ENCODE measurements at places on chromosomes 12 and 14. TPM values are rescaled to one million over a fixed set of nuclear protein-coding genes. Genes with fewer than 3 reads are reported as not detected.

Gene AQP6
- not detected for total RNA-seq

Gene TMEM229B
- 1.3 TPM for total RNA-seq

DNA sequence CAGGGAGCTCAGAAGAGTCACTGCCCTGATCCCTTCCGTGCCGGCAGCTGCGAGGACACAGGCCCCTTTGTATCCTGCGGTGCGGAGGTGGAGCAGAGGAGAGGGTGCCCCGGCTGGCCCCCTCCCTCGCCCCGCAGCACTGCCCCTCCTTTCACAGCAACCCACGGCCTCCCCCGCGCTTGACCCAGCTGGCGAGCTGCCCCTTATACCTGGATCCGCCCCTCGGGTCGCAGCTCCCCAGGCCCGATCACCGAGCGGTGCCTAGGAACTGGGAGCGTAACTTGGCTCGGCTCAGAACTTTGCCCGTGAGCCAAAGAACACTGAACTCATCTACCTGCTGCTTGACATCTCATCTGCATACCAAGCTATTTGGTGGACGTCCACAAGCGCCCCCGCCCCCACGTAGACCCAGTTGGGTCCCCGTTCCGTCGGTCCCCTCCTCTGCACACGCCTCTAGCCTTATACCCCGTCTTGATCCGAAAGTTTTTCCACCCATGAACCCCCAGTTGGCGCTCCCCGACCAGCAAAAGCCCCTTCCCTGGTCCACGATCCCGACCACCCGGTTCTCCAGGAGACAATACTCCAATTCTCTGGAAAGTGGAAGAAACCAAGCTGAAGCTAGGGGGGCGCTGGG, 697 bp upstream of the DNAJC14 start:
- DNase-seq: no peak
- H3K27me3 ChIP-seq: no peaks in the 10 kb centered on the region
- peak overlapping the region; percentile 84 for H3K27ac ChIP-seq
- peaks cover 21% of the 10 kb centered on the region for H3K4me1 ChIP-seq
- peaks cover 2% of the 10 kb centered on the region for H3K36me3 ChIP-seq
- peak overlapping the region; percentile 92 for H3K4me3 ChIP-seq

DNA sequence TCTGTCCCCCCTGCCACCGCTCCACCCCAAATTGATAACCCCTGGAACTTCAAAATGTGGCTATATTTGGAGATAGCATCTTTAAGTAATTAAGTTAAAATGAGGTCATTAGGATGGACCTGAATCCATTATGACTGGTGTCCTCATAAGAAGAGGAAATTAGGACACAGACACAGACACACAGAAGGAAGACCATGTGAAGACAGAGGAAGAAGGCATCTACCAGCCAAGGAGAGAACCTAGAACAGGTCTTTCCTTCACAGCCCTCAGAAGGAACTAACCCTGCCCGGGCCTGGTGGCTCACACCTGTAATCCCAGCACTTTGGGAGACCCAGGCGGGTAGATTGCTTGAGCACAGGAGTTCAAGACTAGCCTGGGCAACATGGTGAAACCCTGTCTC, 3.6 kb upstream of the HRK start:
- H3K27ac ChIP-seq: no peak overlapping the region
- no peaks in the 10 kb centered on the region for H3K36me3 ChIP-seq
- H3K4me3 ChIP-seq: no peak overlapping the region
- peaks cover 49% of the 10 kb centered on the region for H3K27me3 ChIP-seq
- peaks cover 4% of the 10 kb centered on the region for H3K4me1 ChIP-seq

Gene CREBL2
- total RNA-seq: 14.8 TPM

Gene WDR89
- total RNA-seq: 13.2 TPM

- DNase-seq: peak; percentile 8
- H3K4me1 ChIP-seq: no peaks in the 10 kb centered on the region
- H3K27me3 ChIP-seq: peaks cover 22% of the 10 kb centered on the region
- H3K4me3 ChIP-seq: no peak overlapping the region
- H3K36me3 ChIP-seq: no peaks in the 10 kb centered on the region
Measured at GRCh38 chr12:113048716-113049127, 7.8 kb upstream of the DTX1 start.

DNA sequence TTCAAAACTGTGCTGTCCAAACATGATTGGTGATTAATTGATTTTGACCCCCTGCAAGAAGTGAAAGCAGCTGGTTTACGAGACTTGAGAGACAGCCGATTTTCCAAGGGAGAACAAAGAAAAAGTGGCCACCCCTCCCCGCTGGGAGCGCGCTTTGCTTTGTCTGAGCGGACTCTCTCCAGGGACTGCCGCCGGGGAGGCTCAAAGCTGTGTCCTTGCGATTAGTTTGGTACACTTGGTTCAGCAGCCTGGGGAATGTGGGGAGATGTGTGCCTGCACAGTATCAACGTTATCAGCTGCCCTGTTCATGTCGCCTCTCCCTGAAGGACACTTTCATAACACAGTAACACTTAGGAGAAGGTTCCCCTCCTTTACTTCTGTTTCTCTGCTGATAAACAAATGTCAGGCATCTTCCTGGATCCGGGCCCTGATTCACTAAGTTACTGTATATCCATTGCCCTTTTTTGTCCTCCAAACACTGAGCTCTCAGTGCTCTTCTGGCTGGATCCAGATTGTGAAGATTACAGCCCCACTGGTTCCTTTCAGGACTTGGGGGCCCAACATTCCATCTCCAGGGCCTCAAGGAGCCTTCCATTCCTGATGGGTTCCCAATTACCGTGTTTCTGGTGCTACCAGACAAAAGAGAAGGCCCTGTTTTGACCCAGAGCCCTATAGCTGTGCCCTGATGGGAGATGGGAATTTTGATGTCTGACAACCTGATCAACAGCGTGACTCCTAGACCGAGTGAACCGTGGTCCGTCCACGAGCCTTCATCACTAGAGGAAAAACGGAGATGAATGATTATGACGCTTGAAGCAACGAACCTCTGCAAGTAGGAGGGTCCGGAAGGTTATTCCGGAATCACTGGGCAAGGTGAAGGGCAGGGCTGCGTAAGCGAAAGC, 31.7 kb upstream of the TUBA1C start:
- no peaks in the 10 kb centered on the region for H3K27me3 ChIP-seq
- H3K27ac ChIP-seq: peak overlapping the region; percentile 84
- peak; percentile 62 for DNase-seq
- no peaks in the 10 kb centered on the region for H3K36me3 ChIP-seq
- peaks cover 31% of the 10 kb centered on the region for H3K4me1 ChIP-seq

DNA sequence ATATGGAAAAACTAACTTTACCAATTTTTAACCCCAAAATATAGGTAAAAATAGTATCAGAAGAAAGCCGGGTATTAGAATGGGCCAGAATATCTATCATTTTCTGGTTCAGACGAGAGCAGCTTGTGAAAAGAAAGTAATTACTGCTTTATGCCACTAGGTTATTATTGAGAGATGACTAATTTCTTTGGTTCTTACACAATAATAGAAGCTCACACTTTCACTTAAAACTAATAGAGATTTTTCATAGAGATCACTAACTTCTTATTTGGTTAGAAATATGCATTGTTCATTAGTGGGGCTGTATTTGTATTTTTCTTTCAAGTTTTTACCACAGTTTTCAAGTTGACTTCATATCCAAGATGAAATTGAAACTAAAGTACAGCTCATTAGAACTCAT, 1241.2 kb upstream of the FLRT2 start:
- DNase-seq: no peak
- no peaks in the 10 kb centered on the region for H3K36me3 ChIP-seq
- H3K27me3 ChIP-seq: no peaks in the 10 kb centered on the region
- H3K4me1 ChIP-seq: no peaks in the 10 kb centered on the region
- no peak overlapping the region for H3K4me3 ChIP-seq
- no peak overlapping the region for H3K27ac ChIP-seq

Gene B3GNT4
- total RNA-seq: 0.54 TPM

DNA sequence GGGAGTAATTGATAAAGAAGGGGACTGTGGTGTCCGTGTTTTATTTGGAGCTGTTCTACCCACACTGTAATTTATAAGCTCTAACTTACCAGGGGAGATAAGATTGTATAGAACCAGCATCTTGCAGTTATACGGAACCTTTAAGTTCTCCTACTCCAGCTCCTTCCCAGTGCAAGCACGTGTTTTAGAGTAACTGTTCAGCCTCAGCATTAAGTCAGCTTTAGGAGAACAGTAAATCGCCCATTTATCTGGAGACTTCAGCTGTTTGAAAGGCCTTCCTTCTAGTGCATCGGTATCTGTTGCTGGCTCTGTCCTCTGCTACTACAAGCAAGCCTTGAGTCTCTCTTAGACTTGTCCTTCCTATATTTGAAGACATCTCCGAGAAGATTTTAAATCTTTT, 95.6 kb downstream of the ETV6 start:
- H3K27ac ChIP-seq: peak overlapping the region; percentile 65
- H3K36me3 ChIP-seq: no peaks in the 10 kb centered on the region
- H3K27me3 ChIP-seq: no peaks in the 10 kb centered on the region
- DNase-seq: no peak
- peaks cover 18% of the 10 kb centered on the region for H3K4me1 ChIP-seq

GRCh38 chr14:69648480-69649451, 37.4 kb downstream of the SUSD6 start:
- H3K4me3 ChIP-seq: peak overlapping the region; percentile 27
- peaks cover 48% of the 10 kb centered on the region for H3K4me1 ChIP-seq
- peak overlapping the region; percentile 67 for H3K27ac ChIP-seq
- peak; percentile 75 for DNase-seq
- H3K36me3 ChIP-seq: no peaks in the 10 kb centered on the region

Gene GLTP
- 23.5 TPM for total RNA-seq

- H3K27ac ChIP-seq: no peak overlapping the region
- H3K4me1 ChIP-seq: no peaks in the 10 kb centered on the region
- H3K27me3 ChIP-seq: no peaks in the 10 kb centered on the region
- DNase-seq: no peak
Measured at GRCh38 chr14:43410631-43411030, 1096.5 kb downstream of the FSCB start.

DNA sequence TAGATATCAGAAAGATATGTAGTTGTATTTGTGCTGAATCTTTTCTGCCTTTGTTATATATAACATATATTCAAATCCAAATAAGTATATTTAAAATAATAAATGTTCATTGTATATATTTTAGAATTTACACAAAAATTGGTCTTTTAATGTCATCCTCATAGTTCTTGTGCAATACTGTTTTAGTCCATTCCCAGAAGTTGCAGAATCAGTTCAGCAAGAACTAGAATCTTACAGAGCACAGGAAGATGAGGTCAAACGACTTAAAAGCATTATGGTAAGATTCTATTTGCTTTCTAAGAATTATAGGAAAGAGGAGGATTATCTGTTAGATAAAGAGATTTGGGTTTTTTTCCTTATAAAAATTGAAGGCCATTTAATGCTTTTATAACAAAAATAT, 51.0 kb downstream of the SCFD1 start:
- H3K36me3 ChIP-seq: peaks cover 12% of the 10 kb centered on the region
- no peaks in the 10 kb centered on the region for H3K27me3 ChIP-seq
- no peak overlapping the region for H3K4me3 ChIP-seq
- H3K4me1 ChIP-seq: no peaks in the 10 kb centered on the region
- H3K27ac ChIP-seq: no peak overlapping the region

DNA sequence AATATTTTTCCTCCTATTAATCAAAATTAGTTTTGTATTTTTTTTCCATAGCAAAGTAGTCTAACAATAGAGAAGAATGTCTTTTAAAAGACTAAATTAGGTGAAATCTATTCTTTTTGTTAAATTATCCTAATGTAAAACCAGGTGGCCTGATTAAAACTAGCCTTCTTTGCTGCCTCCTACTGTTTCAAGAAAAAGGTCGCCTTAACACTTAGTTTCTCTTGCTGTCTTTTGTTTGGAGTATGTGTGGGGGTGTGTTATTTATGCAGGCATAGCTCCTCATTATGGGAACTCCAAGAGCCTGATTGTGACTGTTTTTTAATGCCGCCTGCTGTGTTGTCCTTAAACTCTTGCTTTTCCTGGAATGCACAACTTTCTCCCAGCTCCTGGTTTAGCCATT, 855.3 kb downstream of the DIO2 start:
- H3K27me3 ChIP-seq: no peaks in the 10 kb centered on the region
- H3K27ac ChIP-seq: no peak overlapping the region
- no peaks in the 10 kb centered on the region for H3K4me1 ChIP-seq
- peak; percentile 16 for DNase-seq
- no peaks in the 10 kb centered on the region for H3K36me3 ChIP-seq

Gene ANKRD33
- total RNA-seq: not detected

DNA sequence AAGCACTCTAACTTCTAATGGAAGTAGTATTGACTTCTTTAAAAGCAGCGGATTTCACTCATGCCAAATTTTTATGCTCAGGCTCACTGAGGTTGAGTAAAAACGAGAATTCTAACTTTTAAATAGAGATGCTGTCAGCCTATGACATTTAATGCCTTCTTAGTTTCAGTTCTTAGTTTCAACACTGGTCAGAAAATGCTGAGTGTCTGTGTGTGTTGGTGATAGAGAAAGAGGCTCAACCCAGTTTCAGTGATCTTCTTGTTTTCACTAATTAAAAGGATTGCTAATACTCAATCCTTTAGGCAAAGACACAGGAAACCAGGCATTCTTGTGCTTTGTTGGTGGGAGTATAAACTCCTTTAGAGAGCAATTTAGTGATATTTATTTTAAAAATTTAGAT, 31.0 kb downstream of the PEBP1 start:
- peaks cover 10% of the 10 kb centered on the region for H3K36me3 ChIP-seq
- H3K4me1 ChIP-seq: no peaks in the 10 kb centered on the region
- DNase-seq: no peak
- no peaks in the 10 kb centered on the region for H3K27me3 ChIP-seq

DNA sequence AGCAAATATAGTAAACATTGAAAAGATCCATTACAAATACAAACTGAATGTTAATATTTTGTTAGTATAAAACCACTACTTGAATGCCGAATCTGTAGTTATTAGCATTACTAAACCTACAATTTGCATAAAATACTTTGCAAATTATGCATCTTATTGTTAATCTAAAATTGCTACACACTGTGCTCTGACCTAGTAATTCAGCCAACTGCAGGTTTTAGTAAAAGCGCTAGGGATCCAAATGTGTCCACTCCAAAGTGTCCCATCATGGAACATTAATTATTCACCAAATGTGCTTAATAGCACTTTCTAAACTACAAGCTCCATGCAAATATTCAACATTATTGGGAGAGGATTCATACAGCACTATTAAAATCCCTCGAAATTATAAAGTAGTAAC, 14.3 kb downstream of the HECTD4 start:
- no peaks in the 10 kb centered on the region for H3K27me3 ChIP-seq
- DNase-seq: no peak
- no peaks in the 10 kb centered on the region for H3K36me3 ChIP-seq
- H3K4me3 ChIP-seq: no peak overlapping the region

Measured in astrocyte (in vitro differentiated cells and primary cell).